ENCODE measurements at places on chromosomes 4 and X.

- peak; percentile 7 for DNase-seq
These were observed 50.5 kb upstream of the CHRDL1 start for GRCh38 chrX:110846071-110846470.

GRCh38 chr4:3797831-3798790, 31.9 kb downstream of the ADRA2C start:
- DNase-seq: no peak

DNA sequence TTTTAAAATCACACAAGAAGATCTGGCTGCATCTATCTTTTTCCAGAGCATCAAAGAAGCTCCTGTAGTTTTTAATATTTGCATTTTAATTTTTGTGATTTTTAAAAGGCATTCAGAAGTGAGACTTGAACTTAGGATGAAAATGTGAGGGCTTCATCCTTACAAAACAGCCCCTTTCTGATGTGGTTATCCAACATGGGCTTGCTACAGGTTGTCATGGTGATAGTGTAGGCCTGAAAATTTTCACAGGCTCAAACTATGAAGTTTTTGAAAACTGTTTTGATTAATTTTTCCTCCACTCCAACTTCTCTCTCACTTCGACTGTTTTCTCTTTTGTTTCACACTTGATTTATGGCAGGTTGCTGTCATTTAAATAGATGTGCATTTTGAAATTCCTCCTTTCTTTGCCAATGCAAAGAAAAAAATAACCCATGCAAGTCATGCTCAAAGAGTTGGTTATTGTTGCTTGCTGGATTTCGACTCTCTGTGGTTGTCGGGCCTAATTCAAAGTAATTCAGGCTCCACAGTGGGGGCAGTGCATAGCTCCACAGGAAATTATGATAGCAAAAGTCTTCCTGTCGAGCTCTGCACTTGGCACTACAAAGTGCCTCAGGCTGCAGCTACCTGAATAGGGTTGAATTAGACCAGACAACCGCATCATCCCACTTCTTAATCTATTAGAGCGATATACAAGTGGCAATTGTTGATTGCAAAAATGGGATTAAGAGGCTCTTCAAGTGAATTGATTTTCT, 201.0 kb upstream of the GPR101 start:
- DNase-seq: no peak

DNA sequence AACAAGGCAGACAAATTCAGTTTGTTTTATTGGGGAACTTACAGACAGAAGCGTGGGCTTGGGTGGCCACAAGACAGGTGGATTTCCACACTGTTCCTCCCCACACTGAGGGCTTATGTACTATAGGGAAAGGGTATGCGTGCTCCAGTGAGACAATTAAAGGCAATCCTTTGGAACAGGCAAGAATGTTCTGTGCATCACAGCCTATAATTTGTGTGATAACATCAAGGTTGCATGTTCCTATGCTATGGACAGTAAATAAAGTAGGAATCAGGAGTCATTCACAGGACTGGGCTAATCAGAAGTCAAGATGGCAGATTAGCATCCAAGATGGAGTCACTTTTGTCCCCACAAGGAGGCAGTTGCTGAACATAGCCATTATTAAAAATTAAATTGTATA, 84.6 kb upstream of the TRIM2 start:
- no peak for DNase-seq

GRCh38 chrX:71657267-71657666, 10.1 kb upstream of the LOC101059915 start:
- DNase-seq: no peak

- peak; percentile 31 for DNase-seq
These were observed 58.5 kb downstream of the HAUS3 start for GRCh38 chr4:2183394-2183793.

- peak; percentile 56 for DNase-seq
These were observed 186.3 kb downstream of the SLC7A11 start for GRCh38 chr4:138055890-138056289.

- DNase-seq: no peak
These were observed 37.6 kb upstream of the S100G start for GRCh38 chrX:16612257-16612897.

DNA sequence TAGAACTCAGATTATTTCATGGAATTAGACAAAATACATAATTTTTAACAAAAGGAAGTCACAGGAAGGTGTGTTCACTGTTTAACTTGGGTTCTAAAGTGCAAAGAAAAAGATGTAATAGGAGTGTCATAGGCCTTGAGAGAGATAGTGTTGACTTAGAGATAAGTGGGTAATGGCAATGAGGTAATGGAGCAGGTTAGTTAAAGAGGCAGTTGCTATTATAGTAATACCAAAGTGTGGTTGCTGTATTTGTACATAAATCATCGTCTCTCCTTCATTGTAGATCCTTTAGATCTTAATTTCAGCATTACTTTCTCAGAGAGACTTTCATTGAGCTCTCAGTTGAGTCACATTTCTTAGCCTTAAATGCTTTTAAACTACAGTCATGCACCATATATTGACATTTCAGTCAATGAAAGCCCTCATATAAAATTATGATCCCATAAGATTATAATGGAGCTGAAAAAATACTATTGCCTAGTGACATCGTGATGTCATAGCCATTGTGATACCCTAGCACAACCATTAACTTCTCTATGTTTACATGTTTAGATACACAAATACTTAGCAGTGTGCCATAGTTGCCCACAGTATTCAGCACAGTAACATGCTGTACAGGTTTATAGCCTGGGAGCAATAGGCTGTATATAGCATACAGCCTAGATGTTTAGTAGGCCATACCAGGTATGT, 245.4 kb downstream of the ADGRL3 start:
- no peak for DNase-seq

GRCh38 chr4:60452266-60452665, 747.9 kb upstream of the ADGRL3 start:
- no peak for DNase-seq

GRCh38 chrX:39310891-39311290, 509.6 kb downstream of the MID1IP1 start:
- no peak for DNase-seq

DNA sequence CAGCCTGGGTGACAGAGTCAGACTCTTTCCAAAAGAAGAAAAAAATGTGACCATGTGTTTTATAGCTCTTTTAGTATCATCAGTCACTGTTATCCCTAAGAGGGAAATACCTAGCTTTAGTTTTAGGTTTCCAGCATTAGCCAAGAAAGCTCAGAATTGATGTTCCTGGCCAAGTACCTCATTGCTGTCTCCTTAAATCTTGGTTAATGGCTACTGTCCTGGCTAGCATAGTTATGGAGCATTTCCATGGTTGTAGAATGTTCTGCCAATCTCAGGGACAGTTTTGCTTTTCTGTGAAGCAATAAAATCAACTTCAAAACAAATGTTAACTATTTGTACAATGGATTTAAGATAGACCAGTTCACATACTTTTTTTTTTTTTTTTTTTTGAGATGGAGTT, 74.4 kb downstream of the HTT start:
- DNase-seq: no peak

- DNase-seq: peak; percentile 55
These were observed 11.0 kb downstream of the PKD2 start for GRCh38 chr4:88018466-88018865.

DNA sequence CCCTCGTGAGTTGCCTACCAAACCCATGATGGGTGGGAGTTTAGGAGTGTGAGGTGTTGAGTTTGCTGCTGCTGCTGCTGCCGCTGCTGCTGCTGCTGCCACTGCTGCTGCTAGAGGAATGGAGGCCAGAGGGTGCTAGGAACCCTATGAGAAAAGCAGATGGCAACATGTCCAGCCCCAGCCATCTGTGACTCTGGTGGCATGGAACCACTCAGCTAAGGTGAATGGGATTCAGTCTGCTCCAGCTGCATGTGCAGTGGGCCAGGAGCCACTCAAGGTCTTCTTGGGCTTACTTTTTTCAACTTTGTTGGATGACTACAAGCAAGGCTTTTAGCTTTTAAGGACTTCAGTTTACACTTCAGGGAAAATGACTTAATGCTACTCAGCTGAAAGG, 103.8 kb downstream of the RTL5 start:
- DNase-seq: no peak

DNA sequence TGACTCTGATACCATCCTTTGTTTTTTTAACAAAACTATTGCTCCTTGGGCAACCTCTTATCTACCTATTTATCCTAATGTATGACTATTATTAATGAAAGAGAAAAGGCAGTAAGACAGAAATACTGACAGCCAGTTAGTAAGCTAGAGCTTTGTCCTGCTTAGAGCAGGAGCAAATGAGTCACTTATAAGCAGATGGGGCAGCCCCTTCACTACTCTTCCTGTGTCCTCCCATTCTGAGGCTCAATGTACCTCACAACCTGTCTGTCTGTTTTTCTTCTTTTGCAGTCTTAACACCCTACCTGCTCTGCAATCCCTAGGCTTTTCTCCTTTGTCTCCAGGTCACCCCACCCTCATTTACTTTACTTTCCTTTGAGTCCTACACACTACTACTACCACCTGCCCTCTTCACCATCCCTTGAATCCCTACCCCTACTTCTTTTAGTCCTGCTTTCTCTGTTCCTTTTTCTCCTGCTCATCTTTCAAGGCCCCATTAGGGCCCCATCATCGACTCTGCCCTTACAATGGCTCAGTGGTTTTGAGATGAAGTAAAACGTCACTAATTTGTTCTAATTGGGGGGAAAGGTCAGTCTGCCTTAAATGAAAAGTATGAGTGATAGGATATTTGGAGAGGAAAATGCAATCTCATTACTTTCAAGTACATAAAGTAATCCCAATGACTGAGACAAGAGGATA, 294.3 kb downstream of the GUCY2F start:
- DNase-seq: no peak

GRCh38 chrX:8711401-8711800, 20.5 kb downstream of the ANOS1 start:
- DNase-seq: no peak

DNA sequence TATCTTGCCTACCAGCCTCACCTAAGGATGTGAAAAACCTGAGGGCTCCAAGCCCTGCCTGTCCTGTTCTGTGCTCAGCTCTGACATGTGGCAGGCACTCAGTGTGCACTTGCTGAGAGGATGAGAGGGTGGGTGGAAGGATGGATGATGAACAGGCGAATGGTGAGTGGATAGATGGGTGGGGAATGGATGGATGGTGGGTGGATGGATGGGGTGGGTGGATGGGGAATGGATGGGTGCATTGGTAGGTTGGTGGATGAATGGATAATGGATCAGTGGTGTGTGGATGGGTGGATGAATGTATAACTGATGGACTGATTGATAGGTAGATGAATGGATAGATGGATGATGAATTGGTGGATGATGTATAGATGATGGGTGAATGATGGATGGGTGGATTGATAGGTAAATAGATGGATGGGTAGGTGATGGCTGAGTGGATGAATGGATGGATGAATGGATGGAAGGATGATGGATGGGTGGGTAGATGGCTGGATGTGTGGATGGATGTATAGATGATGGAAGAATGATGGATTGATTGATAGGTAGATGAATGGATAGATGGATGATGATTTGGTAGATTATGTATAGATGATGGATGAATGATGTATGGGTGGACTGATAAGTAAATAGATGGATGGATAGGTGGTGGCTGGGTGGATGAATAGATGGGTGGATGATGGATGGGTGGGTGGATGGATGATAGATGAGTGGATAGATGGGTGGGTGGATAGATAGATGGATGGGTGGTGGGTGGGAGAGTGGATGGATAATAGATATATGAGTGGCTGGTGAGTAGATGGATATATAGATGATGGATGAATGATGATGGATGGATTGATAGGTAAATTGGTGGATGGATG, 69.3 kb upstream of the NKX1-1 start:
- DNase-seq: no peak

GRCh38 chr4:41517747-41518146, 20.2 kb upstream of the LIMCH1 start:
- no peak for DNase-seq

All from iris pigment epithelial cell (primary cell).